AG08395 (cell line): ENCODE measurements at places on chromosomes 13 and 19.
A peak's percentile ranks its signal among the peaks of the same experiment; 100 is the strongest.

- DNase-seq = peak; percentile 52
Measured at GRCh38 chr13:109998684-109999533, 212.5 kb upstream of the IRS2 start.

DNA sequence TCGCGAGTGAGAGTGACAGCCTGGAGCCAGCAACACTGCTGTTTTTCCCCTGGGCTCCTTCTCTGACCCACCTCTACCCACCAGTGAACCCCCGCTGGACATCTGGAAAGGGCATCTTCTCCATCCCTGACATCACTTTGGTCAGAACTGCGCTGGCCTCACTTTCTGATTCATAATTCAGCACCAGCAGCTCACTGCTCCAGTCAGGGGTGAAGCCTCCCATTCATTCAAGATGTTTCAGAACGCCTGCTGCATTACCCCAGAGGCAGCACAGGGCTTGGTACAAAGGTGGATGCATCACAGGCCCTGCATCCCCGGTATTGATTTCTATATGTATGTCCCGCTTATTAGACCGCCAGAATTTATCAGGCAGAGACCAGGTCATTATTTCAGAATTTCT lies 182.8 kb upstream of the TSHZ3 start:
- DNase-seq = no peak

GRCh38 chr19:15378534-15379082 lies 979 bp downstream of the AKAP8 start:
- DNase-seq = peak; percentile 65

DNA sequence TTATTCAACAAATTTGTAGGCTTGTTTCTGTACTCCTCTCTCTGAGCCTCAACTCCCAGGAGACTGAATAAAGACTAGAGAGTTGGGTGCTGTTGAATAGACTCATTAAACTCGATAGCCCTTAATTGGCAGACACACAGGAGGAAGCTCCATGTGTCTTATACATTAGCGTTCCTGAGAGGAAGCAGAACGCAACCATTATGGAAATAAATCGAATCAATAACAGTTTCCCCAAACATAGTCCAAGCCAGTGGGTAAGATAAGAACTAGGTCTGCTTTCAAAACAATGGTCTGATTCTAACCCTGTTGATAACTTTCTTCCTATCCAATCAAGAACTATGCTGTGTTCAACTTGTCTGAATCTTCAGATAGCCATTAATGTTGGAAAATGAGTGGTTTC lies 118.1 kb upstream of the FNDC3A start:
- no peak for DNase-seq
